NCI-H526 (cell line): ENCODE measurements at places on chromosomes 2 and 18.

- no peak for DNase-seq
Measured at GRCh38 chr18:50937183-50937582, 30.7 kb upstream of the ELAC1 start.

DNA sequence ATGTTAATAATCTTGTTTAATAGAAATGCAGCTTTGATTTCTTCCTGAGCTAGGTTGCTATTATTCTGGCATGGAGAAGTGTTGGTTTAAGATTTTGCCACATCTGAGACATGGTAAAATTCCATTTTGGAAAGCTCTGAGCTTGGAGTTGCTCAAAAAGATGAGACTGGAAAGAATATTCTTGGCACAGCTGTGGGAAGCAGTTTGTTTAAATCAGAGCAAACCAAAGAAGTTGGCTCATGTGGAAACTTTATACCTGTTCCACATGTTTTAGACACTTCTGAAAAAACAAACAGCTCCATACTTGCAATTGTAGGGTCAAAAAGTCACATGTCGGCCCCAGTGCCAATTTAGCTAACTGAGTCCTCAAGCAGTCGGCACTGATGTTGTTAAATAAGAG is 116.6 kb downstream of the SLC4A3 start:
- DNase-seq, result no peak

- no peak for DNase-seq
Measured at GRCh38 chr2:134461511-134461910, 207.6 kb downstream of the MGAT5 start.

- DNase-seq, result no peak
Measured at GRCh38 chr18:48375150-48375800, 33.9 kb downstream of the ZBTB7C start.

DNA sequence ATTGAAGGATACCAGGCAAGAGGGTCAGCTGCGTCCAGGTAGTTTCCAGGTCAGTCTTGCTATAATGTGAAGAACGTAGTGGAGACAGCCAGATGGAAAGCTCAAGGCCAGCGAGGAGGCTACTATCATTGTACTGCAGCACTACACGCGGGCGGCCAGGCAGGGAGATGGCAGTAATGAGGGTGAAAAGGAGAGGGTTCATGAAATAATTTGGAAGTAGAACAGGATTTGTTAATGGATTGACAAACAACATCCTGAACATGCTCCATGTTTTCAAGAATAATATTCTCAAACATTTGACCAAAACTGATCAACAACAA is 17.1 kb downstream of the SPIRE1 start:
- DNase-seq, result no peak

DNA sequence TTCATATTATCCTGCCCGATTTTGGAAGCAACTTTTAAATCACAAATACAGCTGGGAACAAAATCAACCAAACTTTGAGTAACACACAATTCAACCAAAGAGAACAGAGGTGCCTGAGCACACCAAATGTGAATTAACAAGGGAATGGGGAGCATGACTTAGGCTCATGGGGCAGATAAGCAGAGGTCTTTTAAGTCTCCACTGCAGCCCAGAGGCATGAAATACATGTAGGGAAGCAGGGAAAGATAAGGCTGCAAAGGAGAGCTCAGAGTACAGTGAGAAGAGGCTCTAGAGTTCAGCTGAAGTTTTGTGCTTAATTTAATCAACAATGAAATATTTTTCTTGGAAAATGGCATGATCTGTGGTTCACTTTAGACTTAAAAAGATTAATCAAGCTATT is 49.0 kb downstream of the CYTIP start:
- no peak for DNase-seq

DNA sequence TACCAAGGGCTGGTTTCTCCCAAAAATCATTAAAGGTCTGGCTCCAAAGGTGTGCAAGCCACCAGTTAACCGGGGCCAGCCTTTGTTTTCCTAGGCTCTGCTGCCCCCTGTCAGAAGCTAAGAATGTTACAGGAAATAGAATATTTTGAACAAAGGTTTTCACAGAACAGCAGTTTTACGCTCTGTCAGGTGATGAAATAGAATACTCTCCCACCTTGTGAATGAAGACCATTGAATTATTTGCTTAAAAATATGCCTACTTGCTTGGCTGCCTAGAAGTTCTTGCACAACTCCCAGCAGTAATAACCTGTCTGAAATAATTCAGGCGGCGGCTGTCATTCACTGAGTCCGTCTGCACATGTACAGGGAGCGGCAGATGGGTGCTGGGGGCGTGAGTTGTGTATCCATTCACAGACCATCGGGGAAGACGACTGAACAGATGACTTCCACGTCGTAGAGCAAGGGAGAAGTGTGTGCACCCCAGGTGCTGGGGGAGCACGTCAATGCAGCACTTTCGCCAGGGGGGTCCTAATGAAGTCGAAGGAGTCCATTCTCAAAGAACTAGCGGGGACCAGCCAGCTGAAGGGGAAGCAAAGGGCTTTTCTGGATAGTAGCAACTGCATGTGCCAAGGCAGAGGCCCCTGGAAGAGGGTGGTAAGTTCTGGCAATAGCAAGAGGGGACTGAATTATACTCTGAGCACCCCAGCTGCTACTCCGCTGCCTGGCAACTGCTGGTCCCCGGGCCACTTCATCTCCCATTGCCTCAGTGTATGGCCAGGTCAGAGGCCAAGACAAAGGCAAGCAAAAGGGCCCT is 56.1 kb downstream of the SF3B1 start:
- peak; percentile 70 for DNase-seq

DNA sequence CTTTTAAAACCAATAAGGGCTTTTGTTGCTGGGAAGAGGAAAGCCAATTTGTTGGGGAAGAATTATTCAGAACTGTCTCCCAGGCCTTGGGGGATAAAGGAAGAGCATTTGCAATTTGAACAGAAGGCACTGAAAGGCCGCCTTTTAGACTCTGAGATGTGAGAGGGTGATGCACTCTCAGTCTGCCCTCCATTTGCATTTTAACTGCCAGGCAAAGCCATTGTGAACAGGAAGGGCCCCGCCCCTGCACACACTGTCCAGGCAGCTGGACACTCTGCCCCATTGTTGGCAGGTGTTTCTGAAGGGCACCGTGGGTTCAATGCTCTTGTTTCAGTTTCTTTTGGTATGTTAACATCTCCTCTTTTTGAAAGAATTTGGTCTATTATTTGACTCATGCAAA is 169.5 kb upstream of the COPS8 start:
- DNase-seq, result peak; percentile 89

GRCh38 chr2:239523954-239524330 is 123.1 kb upstream of the HDAC4 start:
- DNase-seq, result no peak

GRCh38 chr2:66346231-66346664 is 88.7 kb upstream of the MEIS1 start:
- no peak for DNase-seq

DNA sequence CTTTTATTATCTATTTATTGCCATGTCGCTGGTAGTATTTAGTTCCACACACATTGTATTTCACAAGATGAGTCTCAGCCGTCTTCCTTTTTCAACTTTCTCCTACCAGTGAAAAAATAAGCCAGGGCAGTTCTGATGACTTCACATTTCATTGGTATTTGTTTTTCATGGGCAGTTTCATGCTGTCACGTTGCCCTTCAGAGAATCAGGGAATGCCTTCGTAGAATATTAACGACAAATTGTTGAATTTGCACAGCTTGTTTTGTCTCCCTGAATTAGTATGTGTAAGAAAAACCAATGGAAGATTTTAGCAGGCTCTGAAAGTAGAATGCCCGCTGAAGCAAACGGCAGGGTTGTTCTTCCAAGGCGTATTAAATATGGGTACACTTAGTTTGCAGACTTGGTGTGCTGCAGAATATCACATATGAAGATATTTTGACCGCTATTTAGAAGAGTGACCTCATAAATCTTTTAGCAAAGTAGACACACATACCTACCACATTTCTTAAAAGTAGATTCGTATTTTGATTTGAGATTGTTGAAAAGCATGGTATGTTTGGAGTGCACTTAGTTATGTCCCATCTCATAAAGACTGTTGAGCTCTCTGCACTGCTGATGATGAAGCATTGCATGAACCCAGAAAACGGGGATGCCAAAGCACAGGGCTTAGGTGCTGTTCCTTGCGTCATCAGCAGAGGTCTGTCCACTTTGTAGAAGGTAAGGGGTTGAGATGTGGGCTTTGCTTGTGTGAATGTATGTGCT is 2.9 kb downstream of the NEDD4L start:
- DNase-seq, result no peak

- no peak for DNase-seq
Measured at GRCh38 chr2:177211576-177212105, 953 bp upstream of the HNRNPA3 start.

DNA sequence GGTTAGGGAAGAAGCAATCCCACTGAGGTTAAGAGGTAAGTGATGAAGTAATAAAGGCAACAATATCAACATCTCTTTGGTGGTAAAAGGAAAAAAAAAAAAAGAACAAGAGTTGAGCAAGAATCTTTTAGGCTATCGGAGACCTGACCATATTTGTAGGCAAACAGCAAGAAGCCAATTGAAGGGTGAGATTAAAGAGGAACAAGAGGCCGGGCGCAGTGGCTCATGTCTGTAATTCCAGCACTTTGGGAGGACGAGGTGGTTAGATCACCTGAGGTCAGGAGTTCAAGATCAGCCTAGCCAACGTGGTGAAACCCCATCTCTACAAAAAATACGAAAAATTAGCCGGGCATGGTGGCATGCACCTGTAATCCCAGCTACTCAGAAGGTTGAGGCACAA is 11.3 kb downstream of the VPS54 start:
- DNase-seq, result no peak

GRCh38 chr2:105580216-105580615 is 164.5 kb upstream of the NCK2 start:
- no peak for DNase-seq

- peak; percentile 67 for DNase-seq
Measured at GRCh38 chr2:75403991-75404428, 156.7 kb downstream of the EVA1A start.

DNA sequence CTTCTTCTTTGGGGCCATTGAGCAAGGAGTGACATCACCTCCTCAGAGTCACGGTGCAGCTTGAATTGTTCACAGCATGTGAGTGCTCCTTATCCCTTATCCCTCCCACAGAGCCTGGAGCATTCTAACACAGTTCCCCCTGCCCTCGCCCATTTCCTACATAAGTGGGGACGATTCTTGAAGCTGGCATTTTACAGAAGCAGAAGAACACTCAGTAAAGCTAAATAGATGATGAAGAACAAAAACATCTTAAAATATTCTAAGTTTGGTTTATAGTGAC is 135.8 kb upstream of the APCDD1 start:
- DNase-seq, result no peak
